ENCODE measurements at places on chromosomes 2 and 18. TPM values are rescaled to one million over a fixed set of nuclear protein-coding genes. Genes with fewer than 3 reads are reported as not detected.

- no peak for DNase-seq
- no peak overlapping the region for H3K4me3 ChIP-seq
- peak overlapping the region; percentile 54 for H3K27ac ChIP-seq
- H3K4me1 ChIP-seq = peaks cover 59% of the 10 kb centered on the region
- H3K27me3 ChIP-seq = no peaks in the 10 kb centered on the region
Measured at GRCh38 chr2:174595116-174595809, 2.3 kb downstream of the WIPF1 start.

DNA sequence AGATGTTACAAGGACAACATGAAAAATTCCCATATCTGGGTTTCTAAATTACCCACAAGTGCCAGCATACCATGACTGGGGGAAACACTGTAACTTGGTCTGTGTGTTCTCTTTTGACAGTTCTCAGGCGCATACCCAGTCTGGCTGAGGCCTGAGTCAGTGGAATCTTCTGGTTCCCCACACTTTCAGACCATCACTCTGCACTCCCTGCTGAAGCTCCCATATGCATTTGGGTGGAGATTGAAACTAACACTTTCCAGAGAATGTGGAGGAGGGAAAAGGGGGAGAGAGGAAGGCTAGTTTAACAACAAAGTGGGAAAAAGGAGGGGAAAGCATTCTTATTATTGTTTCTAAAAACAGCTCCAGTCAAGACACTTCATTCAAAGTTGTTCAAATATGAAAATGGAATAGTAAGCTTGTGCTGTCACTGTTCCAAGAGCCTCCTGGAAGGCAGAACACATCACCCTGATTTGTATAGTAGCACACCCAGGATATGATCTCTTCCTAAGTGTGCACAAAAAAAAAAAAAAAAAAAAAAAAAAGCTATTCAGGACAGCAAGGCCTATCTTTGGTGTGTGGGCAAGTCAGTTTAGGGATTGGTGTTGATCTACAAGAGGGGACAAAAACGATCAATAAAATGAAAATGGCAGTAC lies 48.1 kb upstream of the CTIF start:
- no peaks in the 10 kb centered on the region for H3K36me3 ChIP-seq
- peak overlapping the region; percentile 56 for H3K27ac ChIP-seq
- H3K4me1 ChIP-seq = peaks cover 57% of the 10 kb centered on the region
- H3K27me3 ChIP-seq = no peaks in the 10 kb centered on the region
- no peak for DNase-seq
- no peak overlapping the region for H3K4me3 ChIP-seq

- peaks cover 55% of the 10 kb centered on the region for H3K4me1 ChIP-seq
- no peak for DNase-seq
- peak overlapping the region; percentile 34 for H3K27ac ChIP-seq
- no peaks in the 10 kb centered on the region for H3K27me3 ChIP-seq
- no peak overlapping the region for H3K4me3 ChIP-seq
Measured at GRCh38 chr2:224930990-224931389, 111.3 kb downstream of the DOCK10 start.

GRCh38 chr18:51321696-51322095 lies 124.2 kb upstream of the MEX3C start:
- peaks cover 29% of the 10 kb centered on the region for H3K27me3 ChIP-seq
- H3K27ac ChIP-seq = no peak overlapping the region
- H3K4me1 ChIP-seq = peaks cover 5% of the 10 kb centered on the region
- H3K4me3 ChIP-seq = no peak overlapping the region

Gene NYAP2
- not detected for total RNA-seq

- peaks cover 2% of the 10 kb centered on the region for H3K36me3 ChIP-seq
- H3K4me1 ChIP-seq = peaks cover 12% of the 10 kb centered on the region
- DNase-seq = no peak
- no peaks in the 10 kb centered on the region for H3K27me3 ChIP-seq
Measured at GRCh38 chr2:18630941-18631340, 41.6 kb upstream of the NT5C1B start.

DNA sequence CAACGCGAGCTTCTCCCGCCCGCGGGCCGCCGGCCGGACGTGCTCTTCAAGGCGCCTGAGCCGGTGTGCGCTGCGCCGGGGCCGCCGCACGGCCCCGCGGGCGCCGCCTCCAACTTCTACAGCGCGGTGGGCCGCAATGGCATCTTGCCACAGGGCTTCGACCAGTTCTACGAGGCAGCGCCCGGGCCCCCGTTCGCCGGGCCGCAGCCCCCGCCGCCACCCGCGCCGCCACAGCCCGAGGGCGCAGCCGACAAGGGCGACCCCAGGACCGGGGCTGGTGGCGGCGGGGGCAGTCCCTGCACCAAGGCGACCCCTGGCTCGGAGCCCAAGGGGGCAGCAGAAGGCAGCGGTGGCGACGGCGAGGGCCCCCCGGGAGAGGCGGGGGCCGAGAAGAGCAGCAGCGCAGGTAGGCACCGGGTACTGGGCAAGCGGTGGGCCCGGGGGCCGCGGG lies 676 bp downstream of the HOXD11 start:
- no peak overlapping the region for H3K4me3 ChIP-seq
- H3K27me3 ChIP-seq = peaks cover 83% of the 10 kb centered on the region
- no peaks in the 10 kb centered on the region for H3K36me3 ChIP-seq
- H3K27ac ChIP-seq = no peak overlapping the region

- H3K36me3 ChIP-seq = peaks cover 38% of the 10 kb centered on the region
- DNase-seq = no peak
- no peak overlapping the region for H3K4me3 ChIP-seq
Measured at GRCh38 chr18:9860682-9861081, 25.1 kb upstream of the TXNDC2 start.

GRCh38 chr2:68368654-68369336 lies 3.7 kb downstream of the PLEK start:
- no peak overlapping the region for H3K4me3 ChIP-seq
- DNase-seq = no peak
- no peaks in the 10 kb centered on the region for H3K4me1 ChIP-seq
- H3K36me3 ChIP-seq = no peaks in the 10 kb centered on the region
- no peak overlapping the region for H3K27ac ChIP-seq

Gene RETREG2
- total RNA-seq = 101 TPM

- H3K4me3 ChIP-seq = no peak overlapping the region
- no peak for DNase-seq
- H3K4me1 ChIP-seq = peaks cover 13% of the 10 kb centered on the region
- H3K36me3 ChIP-seq = peaks cover 8% of the 10 kb centered on the region
- H3K27me3 ChIP-seq = no peaks in the 10 kb centered on the region
Measured at GRCh38 chr18:9869715-9870430, 15.9 kb upstream of the TXNDC2 start.

Gene GAD1
- total RNA-seq = not detected

Gene EML4
- total RNA-seq = 41.1 TPM

DNA sequence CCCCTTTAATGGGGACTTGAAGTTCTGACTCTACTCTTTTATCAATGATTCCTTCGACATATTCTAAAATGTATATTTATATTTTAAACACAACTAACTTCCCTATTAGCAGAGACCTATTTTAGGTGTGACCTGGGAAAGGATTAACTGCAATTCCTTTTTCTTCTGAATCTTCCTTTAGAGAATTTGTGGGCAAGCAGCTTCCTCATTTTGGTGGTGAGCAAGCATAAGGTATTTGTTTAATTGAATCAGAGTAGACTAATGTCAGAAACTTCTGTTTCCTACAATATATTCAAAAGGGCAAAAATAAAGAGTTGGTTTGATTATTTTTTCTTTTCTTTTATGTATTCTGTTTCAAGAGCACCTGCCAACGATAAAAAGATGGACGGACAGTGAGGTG lies 237.0 kb downstream of the IKZF2 start:
- peaks cover 16% of the 10 kb centered on the region for H3K4me1 ChIP-seq
- peaks cover 5% of the 10 kb centered on the region for H3K36me3 ChIP-seq
- no peak for DNase-seq

Gene G6PC2
- total RNA-seq = not detected

Gene DNER
- total RNA-seq = 0.19 TPM

Gene BOD1L2
- not detected for total RNA-seq

Gene C2orf66
- 0.27 TPM for total RNA-seq

- H3K27me3 ChIP-seq = no peaks in the 10 kb centered on the region
- no peak overlapping the region for H3K27ac ChIP-seq
- H3K36me3 ChIP-seq = no peaks in the 10 kb centered on the region
- H3K4me3 ChIP-seq = no peak overlapping the region
Measured at GRCh38 chr18:59059140-59059539, 80.5 kb upstream of the SEC11C start.

Gene CRYBA2
- not detected for total RNA-seq

Gene HYCC2
- 18.9 TPM for total RNA-seq

DNA sequence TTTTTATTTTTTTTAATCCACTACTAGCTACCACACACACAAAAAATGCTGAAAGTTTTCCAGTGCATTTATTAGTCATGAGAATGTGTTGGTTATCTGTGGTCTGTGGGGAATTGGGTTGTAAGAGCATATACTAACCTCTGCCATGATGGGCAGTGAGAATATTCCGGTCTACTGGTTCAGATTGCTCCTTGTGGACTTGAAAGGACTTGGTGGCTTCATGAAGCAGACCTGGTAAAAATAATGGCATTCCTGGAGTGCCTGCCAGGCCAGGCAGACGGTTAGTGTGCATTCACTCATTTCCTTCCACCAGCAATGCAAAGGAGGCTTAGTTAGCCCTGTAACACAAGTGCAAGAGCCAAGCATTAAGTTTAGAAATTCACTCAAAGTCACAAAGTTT lies 150.8 kb downstream of the THSD7B start:
- no peak overlapping the region for H3K4me3 ChIP-seq
- H3K27me3 ChIP-seq = no peaks in the 10 kb centered on the region
- no peak for DNase-seq
- no peaks in the 10 kb centered on the region for H3K36me3 ChIP-seq
- no peaks in the 10 kb centered on the region for H3K4me1 ChIP-seq

GRCh38 chr2:80288576-80288975 lies 16.0 kb downstream of the LRRTM1 start:
- no peaks in the 10 kb centered on the region for H3K27me3 ChIP-seq
- no peaks in the 10 kb centered on the region for H3K4me1 ChIP-seq
- no peak for DNase-seq

Gene ZNG1B
- total RNA-seq = 33.8 TPM

GRCh38 chr2:134195341-134195740 lies 58.5 kb upstream of the MGAT5 start:
- no peak overlapping the region for H3K27ac ChIP-seq
- H3K4me1 ChIP-seq = peaks cover 12% of the 10 kb centered on the region
- DNase-seq = no peak
- H3K27me3 ChIP-seq = no peaks in the 10 kb centered on the region
- H3K4me3 ChIP-seq = no peak overlapping the region
- no peaks in the 10 kb centered on the region for H3K36me3 ChIP-seq

GRCh38 chr2:78817430-78817829 lies 208.1 kb upstream of the REG3G start:
- H3K4me1 ChIP-seq = no peaks in the 10 kb centered on the region
- H3K27ac ChIP-seq = no peak overlapping the region
- no peaks in the 10 kb centered on the region for H3K36me3 ChIP-seq
- H3K4me3 ChIP-seq = no peak overlapping the region
- no peaks in the 10 kb centered on the region for H3K27me3 ChIP-seq

- no peaks in the 10 kb centered on the region for H3K36me3 ChIP-seq
- no peak overlapping the region for H3K4me3 ChIP-seq
- H3K4me1 ChIP-seq = no peaks in the 10 kb centered on the region
Measured at GRCh38 chr18:5571666-5572065, 27.9 kb upstream of the EPB41L3 start.

Data from osteocyte (in vitro differentiated cells).